Activated CD8-positive, alpha-beta memory T cell treated with anti-CD3 and anti-CD28 coated beads for 1 hour (primary cell): ENCODE measurements at places on chromosomes 6 and 20.

DNA sequence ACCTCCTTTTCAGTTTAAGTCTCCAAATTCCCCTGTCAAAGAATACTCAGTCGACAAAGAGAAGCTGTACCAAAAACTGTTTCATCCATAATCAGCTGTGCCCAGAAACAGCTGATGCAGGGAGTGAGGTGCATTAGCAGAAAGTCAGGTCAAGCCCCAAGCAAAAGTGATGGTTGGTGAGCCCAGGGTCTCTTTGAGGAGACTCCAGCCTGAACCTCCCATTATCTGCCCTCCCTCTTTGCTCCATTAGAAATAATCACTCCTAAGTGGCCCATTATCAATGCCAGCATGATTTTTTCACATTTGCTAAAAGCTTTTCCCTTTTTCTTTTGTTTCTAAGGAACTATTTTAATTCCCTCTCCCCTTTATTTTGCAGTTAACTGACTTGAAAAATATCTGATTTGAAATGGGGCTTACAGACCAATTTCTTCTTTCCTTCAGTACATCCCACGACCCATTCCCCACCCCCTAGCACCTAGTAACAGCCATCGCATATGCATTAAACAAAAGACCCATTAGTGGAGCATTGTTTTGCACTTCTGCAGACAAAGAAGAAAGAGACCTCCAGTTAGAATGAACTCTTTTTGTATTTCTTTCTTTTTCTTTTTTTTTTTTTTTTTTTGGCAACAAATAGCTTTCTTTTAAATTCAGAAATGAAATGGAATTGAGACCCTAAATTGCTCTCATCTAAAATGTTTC, 257.0 kb downstream of the GRIK2 start:
- DNase-seq, result no peak

- no peak for DNase-seq
Observed at GRCh38 chr20:49286689-49287551, 9.1 kb upstream of the ZNFX1 start.

- DNase-seq, result no peak
Observed at GRCh38 chr6:43335469-43335868, 26.8 kb upstream of the CRIP3 start.

- DNase-seq, result no peak
Observed at GRCh38 chr6:52995913-52996645, 995 bp upstream of the GSTA4 start.

- no peak for DNase-seq
Observed at GRCh38 chr6:3585320-3585935, 128.6 kb upstream of the SLC22A23 start.

DNA sequence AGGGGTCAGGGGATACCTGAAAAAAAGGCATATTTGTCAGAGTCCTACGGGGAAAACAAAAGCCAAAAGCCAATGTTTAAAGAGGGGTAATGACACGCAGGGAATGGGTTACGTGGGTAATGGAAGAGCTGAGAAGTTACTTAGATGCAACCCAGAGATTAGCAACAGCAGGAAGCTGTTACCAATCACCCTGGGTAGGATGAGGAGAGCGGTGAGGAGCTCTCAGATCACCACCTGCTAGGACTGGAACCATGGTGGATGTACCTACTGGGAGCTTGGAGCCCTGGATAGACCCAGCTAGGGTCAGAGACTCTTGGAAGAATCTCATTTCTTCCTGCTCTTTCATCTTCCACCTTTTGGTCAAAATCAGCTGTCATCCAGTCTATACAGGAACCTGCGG, 51.2 kb upstream of the RNF24 start:
- DNase-seq, result no peak

- DNase-seq, result no peak
Observed at GRCh38 chr20:43977252-43977651, 62.6 kb downstream of the TOX2 start.

- DNase-seq, result no peak
Observed at GRCh38 chr6:6178795-6179194, 141.7 kb downstream of the F13A1 start.

DNA sequence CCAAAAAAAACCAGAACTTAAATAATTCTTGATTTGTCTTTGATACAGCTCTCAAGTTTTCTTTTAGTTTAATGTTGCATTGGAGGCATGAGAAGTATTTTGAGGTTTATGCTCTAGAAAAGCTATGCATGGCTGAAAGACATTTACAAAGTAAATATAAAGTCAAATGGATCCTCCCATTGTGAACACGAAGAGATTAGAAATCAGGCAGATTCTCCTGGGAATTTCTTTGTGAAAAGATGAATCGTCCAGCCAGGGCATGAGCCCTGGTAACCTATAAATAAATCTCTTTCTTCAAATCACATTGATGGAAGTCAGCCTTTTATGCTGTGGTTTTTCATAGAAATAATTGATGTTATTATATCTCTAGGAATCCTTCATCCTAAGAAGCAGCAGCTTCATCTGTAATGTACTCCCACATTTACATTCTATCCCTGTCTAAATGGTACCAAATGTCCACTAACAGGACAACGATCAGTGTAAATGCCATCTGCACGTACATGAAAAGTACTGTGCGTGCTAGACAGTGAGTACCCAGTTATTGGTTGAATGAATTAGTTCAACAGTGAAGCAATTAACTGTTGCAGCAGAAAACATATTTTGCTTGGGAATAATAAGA, 143.6 kb downstream of the ALDH8A1 start:
- no peak for DNase-seq

- DNase-seq, result no peak
Observed at GRCh38 chr20:34791289-34792020, 34.0 kb downstream of the NCOA6 start.

DNA sequence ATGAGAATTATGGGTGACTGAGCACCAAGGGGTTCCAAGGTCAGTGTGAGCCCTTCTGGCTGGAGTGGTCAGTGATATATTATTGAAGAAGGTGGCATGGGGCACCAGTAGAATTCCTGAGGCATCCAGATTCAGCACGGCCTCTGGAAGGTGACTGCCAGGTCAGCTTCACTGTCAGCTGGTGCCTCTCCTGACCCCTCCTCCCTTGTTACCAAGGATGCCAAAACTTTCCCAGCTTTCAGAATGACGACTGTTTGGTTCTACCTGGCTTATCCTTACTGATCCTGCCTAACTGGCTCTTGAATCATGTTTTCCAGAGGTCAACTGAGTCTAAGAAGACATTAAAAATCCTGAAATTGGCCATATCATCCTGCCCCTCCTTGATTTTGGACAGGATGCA, 189.2 kb upstream of the AGPAT4 start:
- DNase-seq, result no peak

DNA sequence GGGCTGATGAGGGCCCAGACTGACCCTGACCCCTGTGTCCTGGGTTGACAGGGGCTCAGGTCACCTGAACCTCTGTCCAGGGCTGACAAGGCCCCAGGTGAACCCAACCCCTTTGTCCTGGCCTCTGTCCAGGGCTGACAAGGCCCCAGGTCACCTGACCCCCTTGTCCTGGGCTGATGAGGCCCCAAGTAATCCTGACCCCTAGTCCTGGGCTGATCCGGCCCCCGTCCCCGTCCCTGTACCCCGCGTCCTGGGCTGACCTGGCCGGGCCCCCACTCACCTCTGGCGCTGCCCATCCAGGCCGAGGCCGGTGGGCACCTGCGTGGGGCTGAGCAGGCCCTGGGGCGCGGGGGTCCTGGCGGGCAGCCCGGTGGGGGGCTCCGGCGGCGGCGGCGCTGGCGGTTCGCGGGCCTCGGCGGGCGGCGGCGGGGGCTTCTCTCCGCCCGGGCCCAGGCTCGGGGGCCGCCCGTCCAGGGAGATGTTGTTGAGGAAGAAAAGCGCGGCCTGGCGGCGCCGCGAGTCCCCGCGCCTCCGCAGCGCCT, 379 bp downstream of the CABLES2 start:
- no peak for DNase-seq

GRCh38 chr20:3839328-3839727, 7.3 kb upstream of the MAVS start:
- DNase-seq, result no peak

GRCh38 chr6:33957892-33958525, 154.2 kb upstream of the MLN start:
- DNase-seq, result no peak

DNA sequence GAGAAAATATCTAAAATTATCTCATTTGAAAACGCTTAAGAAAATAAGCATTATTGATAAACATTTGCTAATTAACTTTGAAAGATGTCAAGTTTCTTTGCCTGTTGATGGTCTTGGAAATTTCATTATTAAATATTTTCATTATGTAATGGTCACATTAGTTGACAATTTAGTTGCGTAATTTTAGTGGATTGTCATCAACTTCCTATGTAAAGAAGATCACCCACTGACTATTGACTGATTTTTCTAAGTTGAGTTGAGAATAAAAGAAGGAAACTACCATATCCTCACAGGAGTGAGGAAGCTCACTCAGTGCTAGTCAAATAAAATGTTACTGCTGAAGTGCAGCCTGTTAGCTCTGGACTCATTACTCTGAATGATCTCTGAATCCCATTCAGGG, 79.9 kb upstream of the LY86 start:
- DNase-seq, result no peak

DNA sequence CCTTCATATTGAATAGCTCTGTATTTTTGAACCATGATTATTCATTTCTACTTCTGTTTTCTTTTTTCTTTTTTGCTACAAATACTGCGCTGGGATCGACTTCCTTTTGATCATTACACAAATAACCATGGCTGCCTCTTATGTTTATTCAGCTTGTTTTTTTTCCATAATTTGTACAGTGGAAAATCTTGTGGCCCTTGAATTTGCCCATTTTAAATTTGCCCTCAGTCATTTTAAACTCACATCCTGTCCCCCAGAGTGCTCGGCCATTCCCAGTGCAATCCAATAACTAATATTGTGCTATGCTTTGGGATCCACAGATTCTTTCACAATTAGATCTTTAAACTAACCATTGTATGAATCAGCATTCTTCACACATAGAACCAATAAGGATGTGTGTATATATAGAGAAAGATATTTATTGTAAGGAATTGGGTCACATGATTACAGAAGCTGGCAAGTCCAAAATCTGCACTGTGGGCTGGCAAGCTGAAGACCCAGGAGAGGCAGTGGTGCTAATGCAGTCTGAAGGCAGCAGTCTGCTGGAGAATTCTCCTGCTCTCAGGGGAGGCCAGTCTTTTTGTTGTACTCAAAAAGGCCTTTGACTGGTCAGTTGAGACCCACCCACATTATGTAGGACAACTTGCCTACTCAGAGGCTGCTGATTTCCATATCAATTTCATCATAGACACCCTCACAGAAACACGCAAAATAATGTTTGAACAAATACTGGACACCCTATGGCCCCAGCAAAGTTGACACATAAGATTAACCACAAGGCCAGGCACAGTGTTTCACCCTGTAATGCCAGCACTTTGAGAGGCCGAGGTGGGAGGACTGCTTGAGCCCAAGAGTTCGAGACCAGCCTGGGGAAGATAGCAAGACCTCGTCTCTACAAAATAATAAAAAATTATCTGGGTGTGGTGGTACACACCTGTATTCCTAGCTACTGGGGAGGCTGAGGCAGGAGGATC, 147.1 kb downstream of the MTHFD1L start:
- no peak for DNase-seq

- DNase-seq, result no peak
Observed at GRCh38 chr6:140256248-140256647, 881.8 kb upstream of the CITED2 start.

GRCh38 chr6:90369024-90369519, 72.4 kb upstream of the BACH2 start:
- no peak for DNase-seq

DNA sequence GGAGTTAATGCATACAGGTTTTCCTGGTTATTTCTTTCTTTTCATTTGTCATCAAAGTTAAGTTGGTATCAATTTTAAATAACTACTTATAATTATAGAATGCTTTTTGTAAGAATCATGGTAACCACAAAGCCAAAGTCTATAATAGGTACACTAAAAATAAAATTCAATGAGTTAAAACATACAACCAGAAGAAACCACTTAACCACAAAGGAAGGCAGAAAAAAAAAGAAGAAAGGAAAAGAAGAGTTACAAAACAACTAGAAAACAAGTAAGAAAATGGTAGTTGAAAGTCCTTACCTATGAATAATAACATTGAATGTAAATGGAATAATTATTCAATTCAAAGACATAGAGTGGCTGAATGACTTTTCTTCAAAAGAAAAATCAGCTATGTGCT, 45.6 kb downstream of the THBS2 start:
- no peak for DNase-seq

- DNase-seq, result no peak
Observed at GRCh38 chr6:154682633-154683125, 50.5 kb upstream of the SCAF8 start.

GRCh38 chr6:122839472-122839871, 50.4 kb downstream of the SMPDL3A start:
- peak; percentile 9 for DNase-seq

GRCh38 chr20:45407783-45408645, at the start of gene DBNDD2:
DBNDD2 (plus strand) TSS chr20:45408289; CDS start chr20:45408468, 179 bp downstream.
- DNase-seq, result no peak

GRCh38 chr20:10263385-10264165, 44.9 kb downstream of the SNAP25 start:
- no peak for DNase-seq

DNA sequence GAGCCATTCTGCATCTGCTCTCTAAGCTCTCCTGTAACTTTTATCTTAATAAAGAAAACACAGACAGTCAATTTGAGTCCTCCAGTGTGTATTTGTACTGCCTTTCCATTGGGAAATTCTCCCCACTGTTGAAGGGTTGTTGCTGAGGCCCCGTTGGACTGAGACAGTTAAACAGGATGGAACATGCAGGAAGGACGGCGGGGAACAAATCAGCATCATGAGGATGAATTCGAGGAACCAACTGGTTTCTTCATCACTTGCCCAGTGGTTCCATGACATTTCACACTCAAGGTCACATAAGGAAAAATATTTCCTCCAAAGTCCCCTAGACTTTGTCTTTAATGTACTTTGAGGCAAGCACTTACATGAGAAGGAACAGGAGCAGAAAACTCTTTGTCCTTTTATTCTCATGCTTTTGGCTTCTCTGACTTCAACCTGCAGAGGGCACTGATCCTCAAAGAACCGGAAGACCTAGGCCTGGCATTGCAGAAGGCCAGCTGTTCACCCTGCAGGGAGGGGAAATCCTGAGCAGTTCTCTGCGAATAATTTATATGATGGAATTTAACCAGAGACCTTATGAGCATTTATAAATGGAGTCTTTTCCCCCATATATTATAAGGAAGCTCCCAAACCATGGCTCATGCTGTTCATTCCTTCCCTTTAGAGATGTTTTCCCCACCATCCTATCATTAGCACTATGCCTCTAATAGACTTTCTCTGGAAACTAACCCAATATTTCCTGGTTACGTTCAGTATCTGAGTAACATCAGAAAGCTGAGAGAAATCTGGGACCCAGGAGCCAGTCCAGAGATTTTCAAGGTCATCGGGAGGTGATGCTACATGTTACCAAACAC, 55.2 kb upstream of the ADGRF1 start:
- no peak for DNase-seq

GRCh38 chr6:3102875-3103274, 15.6 kb upstream of the BPHL start:
- no peak for DNase-seq
